ENCODE measurements at places on chromosomes 2 and 18.
A peak's percentile ranks its signal among the peaks of the same experiment; 100 is the strongest.

- DNase-seq, result no peak
These were observed 125.4 kb downstream of the CSRNP3 start for GRCh38 chr2:165594935-165595255.

DNA sequence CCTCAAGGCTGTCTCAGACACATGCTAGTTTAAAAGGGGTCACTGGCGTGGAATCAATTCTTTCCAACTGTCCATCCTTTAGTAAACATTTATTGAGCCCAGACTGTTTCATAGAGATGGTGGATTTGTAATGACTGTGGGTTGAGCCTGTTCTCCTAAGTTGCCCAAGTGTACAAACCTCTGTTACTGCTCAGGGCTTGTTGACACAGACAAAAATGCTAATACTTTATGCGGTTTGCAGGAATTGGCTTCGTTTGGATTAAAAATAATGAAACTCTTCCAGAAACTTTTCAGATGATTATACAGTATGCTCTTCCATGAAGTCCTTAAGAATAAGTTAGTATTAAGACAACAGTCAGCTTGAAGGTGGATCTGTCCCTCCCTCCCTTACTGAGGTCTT, 83.6 kb upstream of the MGAT5 start:
- DNase-seq, result no peak

DNA sequence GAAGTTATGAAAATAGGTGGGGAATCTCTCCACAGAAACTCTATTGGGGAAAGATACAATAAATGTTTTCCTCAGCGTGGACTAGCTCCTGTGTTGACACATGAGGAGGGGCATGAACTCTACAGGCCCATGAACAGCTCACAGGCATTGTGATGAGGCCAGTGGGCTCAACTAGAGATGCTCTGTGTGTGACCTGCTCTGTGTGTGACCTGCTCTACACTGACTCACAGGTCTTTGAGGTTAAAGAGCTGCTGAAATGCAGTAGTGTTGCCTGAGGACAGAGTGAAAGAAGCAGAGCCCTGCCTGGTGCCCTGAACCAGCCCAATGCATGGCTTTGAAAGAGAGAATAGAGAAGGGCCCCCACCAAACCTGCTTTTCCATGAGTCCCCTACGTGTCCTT, 117.6 kb downstream of the MCFD2 start:
- DNase-seq, result no peak

- DNase-seq, result no peak
These were observed 1.1 kb downstream of the LMAN1 start for GRCh38 chr18:59357928-59358327.

- no peak for DNase-seq
These were observed 29.9 kb downstream of the HPCAL1 start for GRCh38 chr2:10332402-10333246.

DNA sequence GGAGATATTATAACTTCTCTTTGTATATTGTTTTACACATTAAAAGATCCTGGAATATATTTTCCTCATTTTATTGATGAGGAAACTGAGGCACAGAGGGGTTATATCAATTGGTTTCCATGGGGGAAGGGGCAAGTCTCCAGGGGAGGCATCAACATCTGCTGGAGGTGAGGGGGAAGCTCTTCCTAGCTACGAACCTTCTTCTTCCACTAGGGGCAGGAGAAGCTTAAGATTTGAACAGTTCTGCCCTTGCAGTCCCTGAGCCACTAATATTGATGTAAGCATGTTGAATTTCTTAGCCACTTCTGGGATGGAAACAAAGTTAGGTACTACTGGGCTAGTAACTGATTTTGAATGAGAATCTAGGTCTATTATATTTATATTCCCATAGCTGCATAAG, 140.1 kb upstream of the AQP4 start:
- DNase-seq, result peak; percentile 13

DNA sequence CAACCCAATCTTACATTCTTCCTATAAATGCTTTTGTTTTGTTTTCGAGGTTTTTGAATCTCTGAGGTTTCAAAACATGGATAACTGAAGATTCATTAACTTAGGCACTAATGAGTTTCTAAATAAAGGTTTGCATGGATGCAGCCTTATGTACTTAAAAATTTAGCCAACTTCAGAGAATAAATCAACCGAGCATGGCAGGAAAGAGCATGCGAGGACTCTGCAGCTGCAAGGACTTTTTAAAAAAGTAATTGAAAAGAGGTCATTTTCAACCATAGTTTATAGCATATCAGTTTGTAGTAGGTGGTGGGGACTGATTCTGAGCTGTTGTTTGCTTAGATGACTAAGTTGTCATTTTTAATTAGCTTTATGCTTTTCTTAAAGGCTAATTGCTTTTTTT, 567.0 kb upstream of the ZEB2 start:
- DNase-seq, result no peak

Data from NCI-H748 treated with DMSO at 0.1 percent for 48 hours (cell line).